ENCODE measurements at places on chromosomes 16 and 17.

DNA sequence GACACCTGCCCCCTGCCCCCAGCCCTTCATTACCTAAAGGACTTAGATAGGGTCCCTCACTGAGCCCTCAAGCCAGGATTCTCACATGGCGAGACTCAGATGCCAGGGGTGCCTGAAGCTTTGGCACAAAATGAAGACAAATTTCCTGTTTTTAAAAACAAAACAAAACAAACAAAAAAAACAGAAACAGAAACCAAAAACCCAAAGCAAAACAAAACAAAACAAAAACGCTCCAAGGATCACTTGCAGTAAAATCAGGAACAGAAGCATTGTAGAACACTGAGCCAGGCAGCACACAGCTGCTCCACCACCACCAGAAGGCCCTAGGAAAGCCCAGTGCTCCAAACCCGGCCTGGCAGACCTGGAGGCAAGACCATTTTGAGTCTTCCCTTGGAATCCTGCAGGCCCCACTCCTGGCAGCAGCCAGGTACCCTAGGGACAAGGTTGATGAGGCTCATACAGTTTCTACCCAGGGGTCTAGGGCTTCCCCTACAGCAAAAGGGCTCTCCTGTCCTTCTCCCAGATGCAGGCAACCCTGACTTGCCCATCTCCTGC, 20.8 kb downstream of the MYO18A start:
- DNase-seq: no peak

GRCh38 chr16:66928702-66929388, 3.5 kb upstream of the RRAD start:
- DNase-seq: no peak

DNA sequence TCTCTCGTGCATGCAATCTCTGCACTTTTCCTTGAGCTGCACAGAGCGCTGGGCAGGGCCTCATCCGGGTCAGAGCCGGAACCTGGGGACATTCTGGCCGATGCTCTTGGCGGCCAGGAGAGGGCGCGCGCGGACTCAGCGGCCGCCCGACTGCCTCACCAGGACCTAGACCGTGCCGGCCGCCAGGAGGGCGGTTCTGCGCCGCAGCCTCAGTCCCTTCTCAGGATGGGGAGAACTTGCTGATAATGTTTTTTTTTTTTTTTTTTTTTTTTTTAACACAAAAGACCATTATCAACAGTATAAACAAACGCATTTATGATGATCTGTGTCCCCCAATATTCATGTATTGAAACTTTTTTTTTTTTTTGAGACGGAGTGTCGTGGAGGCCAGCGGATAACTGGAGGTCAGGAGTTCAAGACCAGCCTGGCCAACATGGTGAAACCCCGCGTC, 8.1 kb upstream of the FLYWCH2 start:
- DNase-seq: peak; percentile 89

DNA sequence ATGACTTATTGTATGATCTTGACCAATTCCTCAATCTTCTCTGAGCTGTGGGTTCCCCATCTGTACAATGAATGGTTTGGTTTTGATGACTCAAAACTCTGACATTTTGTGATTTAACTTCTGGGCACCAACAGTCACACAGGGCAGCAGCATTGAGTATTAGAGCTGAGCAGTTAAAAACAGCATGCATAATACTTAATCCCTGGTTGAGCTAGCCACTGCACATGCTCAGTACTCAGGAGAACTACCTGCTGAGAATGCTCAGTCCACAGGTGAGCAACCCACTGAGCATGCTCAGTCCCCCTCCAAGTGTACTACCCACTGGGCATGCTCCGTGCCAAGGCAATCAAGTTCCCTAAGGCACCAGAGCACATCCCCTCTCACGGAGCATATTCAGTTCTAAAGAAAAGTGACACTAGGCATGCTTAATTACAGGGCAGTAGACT, 68.7 kb downstream of the AIPL1 start:
- DNase-seq: no peak

- no peak for DNase-seq
Measured at GRCh38 chr17:35923609-35924114, 6.9 kb downstream of the RDM1 start.

DNA sequence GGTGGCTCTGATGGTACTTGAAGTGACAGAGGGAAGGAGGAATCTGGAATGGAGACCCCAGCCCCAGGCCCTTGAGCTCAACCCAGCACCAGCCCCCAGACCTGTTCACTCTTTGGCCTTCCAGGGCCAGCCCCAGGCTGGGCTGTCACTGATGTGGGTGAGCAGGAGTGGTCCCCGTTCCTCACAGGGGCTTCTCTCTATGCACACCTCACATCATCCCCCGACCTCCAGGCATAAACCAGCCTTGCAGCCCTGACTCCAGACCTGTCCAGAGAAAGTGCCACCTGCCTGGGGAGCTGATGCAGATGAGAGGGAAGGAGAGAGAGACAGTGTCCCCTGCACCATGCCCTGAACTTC, 182.6 kb upstream of the SDK2 start:
- DNase-seq: no peak

- DNase-seq: no peak
Measured at GRCh38 chr17:58280480-58281217, at the start of gene MPO. TSS of gene MPO (minus strand) at chr17:58280935. CDS start at chr17:58280758, 177 bp downstream.

DNA sequence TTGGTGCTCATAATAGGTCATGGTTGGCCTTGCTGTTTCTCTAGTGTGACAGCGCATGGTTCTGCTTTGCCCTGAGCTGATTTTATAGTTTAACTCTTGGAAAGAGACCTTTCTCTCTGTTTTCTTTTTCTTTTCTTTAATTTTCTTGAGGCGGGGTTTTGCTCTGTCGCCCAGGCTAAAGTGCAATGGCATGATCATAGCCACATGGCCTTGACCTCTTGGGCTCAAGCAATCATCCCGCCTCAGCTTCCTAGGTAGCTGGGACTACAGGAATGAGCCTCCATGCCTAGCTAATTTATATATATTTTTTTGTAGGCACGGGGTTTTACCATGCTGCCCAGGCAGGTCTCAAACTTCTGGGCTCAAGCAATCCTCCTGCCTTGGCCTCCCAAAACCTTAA, 80.4 kb upstream of the DNAJA2 start:
- DNase-seq: no peak

- no peak for DNase-seq
Measured at GRCh38 chr16:28001184-28001583, 62.3 kb downstream of the GSG1L start.

- no peak for DNase-seq
Measured at GRCh38 chr16:28883221-28883996, 5.1 kb downstream of the ATP2A1 start.

DNA sequence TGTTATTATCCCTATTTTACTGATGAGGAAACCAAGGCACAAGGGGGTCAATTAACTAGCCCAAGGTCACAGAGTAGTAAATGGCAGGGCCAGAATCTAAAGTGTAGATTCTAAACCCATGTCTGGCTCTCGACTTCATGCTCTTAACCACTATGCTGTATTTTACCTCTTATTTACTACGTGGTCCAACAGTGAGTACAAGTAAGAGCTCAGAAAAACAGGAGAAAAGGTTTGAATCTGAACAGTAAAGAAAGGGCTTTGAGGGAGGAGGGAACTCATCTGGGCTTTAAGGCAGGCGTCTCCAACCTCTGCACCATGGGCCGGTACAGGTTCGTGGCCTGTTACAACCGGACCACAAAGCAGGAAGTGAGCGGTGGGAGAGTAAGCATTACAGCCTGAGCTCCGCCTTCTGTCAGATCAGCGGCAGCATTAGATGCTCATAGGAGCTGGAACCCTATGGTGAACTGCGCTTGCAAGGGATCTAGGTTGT, 62.9 kb downstream of the SMURF2 start:
- no peak for DNase-seq

DNA sequence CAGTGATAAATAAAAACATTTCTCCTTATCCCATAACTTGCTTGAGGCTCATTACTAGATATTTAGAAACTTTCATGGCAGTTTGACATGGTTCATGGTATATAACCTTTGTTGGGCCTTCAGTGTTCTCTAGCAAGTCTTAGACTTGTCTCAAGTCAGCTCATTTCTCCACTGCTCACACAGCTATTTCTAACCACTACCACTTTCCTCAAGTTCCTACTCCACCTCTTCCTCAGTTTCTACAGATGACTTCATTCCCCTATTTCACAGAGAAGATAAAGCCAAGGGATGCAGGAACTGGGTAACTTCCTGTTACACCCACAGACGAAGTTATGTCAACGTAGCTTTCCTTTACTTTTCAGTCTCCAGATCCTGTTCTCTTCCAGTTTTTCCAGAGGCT, 23.2 kb downstream of the NLK start:
- DNase-seq: no peak

GRCh38 chr16:84570739-84571403, 47.0 kb downstream of the COTL1 start:
- DNase-seq: no peak

- no peak for DNase-seq
Measured at GRCh38 chr17:31902693-31903092, 1.2 kb upstream of the UTP6 start.

DNA sequence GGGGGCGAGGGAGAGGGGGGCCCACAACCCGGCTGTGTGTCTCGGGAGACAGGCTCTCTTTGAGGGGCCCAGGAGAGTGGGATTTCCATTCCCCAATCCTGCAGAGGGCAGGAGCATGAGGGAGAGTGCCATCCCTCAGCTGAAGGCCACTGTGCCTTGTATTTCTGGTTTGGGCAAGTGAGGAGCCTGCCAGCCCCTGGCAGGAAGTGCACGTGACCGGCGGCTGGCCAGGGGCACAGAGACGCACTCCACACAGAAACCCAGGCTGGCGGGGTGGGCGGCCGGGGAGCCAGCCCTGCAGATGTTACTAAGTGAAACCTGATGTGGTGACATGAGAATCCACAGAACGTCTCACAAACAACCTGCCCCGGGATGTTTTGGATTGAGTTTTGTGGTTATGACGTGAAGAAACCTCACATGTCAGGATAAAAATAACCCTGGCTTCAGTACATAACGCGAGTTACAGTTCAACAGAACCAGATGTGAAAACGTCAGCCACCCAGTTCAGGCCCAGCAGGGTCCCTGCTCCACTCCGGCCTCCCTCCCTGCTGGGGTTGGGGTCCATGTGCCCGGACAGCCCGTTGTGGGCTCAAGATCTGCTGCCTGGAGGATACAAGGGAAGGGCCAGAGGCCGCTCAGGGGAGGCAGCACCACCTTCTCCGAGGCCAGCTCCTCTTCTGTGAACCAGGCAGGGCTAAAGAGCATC, 51.7 kb upstream of the MTSS2 start:
- DNase-seq: no peak

- no peak for DNase-seq
Measured at GRCh38 chr17:76264425-76264754, 758 bp upstream of the UBALD2 start.

GRCh38 chr17:48753794-48754499, 25.4 kb upstream of the HOXB13 start:
- DNase-seq: no peak

DNA sequence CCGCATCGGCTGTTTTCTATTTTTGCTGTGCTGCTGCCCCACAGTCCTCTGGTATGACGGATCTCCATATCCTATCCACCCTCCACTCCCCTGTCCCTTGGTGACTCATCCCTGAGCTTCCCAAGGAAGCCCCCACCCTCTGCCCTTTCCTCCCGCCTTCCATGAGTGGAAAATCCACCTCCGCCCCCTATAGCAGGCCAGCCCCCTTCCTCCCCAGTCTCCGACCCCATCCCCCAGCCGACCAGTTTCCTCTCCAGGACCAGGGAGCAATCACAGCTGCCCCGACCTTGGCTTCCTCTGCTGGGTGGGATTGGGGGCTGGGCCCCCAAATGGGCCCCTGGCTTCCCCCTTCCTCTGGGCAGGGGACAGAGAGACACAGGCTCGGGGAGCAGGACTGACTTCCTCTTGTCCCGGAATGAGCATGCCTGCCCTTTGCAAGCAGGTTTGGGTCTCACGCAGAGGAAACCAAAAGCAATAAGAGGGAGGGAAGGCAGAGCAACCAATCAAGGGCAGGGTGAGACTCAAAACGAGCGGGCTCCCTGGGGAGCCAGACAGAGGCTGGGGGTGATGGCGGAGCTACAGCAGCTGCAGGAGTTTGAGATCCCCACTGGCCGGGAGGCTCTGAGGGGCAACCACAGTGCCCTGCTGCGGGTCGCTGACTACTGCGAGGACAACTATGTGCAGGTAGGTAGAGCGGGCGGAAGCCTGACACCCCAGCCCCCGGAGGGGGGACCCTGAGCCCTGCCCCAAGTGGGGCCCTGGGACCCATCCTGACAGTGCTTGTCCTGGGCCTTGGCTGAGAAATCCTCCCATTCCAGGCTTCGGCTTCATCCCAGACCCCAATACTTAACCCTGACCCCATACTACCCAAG, at the start of the genes ABI3 and GNGT2:
Gene ABI3, plus strand, starts transcription at position 550 of the 872 bp plus-strand sequence. Its CDS starts 18 bp downstream, at position 568.
Gene GNGT2, minus strand, starts transcription at position 417 of the 872 bp plus-strand sequence. CDS start 3,152 bp downstream, outside the sequence.
- no peak for DNase-seq

DNA sequence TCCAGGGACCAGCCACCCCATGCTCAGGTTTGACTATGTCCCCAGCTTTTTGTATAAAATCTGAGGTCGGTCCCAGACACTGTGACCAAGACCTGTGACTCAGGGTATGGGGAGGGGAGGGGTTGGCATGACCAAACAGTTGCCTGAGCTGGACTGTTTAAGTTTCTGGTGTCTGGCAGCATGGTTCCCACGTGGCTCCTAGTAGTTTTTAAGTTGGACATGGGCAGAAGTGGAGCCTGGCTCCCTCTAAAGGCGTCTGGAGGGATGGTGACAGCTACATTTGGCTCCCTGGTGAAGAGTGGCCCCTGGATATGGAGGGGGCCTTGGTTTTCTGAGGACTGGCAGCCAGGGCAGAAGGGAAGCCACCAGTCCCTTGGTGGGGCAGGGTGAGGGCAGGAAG, 7.9 kb downstream of the SMCR8 start:
- DNase-seq: no peak

DNA sequence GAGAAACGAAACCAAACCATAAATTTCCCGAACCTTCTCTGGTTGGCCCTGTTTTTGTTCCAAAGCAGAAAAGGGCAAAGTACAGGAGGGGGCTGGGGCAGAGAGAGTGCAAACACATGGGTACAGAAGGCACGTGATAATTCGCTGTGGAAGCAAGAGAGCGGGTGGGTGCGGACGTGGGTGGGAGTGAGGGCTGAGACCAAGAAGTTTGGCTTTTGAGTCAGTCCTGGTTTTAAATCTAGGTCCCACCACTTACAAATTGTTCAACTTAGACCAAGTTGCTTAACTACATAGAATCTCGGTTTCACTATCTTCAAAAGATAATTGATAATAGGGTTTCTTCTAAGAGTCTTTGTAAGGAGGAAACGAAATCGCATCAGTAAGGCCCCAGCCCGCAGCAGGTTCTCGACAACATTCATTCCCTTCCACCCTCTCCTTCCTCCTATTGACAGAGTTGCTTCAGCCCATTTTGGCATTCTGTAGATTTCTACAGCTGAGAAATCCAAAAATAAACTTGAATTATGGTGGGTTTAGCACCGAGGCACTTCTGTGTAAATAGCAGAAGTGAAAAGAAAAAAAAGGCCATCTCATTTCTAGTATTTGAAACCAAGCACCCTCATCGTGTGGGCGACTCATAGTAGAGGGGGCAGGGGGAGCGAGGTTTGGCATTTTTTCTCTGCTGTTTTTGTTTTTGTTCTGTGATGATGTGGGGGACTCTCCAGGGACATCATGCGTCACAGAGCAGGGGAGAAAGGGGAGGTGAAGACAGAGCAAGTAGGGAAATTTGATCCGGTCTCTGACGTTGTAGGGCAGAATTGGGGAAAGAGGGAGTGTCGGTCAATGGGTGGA, 33.6 kb upstream of the CCR7 start:
- DNase-seq: no peak

All from LoVo (cell line).